ENCODE measurements at places on chromosomes 1 and 21.

DNA sequence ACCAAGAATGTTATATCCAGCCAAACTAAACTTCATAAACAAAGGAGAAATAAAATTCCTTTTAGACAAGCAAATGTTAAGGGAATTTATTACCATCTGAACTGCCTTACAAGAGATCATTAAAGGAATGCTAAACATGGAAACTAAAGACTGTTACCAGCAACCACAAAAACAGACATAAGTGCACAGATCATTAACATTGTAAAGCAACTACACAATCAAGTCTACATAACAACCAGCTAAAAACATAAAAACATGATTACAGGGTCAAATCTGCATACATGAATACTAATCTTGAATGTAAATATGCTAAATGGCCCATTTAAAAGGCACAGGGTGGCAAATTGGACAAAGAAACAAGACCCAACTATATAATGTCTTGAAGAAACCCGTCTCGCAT is 211.0 kb upstream of the PBX1 start:
- DNase-seq = no peak

DNA sequence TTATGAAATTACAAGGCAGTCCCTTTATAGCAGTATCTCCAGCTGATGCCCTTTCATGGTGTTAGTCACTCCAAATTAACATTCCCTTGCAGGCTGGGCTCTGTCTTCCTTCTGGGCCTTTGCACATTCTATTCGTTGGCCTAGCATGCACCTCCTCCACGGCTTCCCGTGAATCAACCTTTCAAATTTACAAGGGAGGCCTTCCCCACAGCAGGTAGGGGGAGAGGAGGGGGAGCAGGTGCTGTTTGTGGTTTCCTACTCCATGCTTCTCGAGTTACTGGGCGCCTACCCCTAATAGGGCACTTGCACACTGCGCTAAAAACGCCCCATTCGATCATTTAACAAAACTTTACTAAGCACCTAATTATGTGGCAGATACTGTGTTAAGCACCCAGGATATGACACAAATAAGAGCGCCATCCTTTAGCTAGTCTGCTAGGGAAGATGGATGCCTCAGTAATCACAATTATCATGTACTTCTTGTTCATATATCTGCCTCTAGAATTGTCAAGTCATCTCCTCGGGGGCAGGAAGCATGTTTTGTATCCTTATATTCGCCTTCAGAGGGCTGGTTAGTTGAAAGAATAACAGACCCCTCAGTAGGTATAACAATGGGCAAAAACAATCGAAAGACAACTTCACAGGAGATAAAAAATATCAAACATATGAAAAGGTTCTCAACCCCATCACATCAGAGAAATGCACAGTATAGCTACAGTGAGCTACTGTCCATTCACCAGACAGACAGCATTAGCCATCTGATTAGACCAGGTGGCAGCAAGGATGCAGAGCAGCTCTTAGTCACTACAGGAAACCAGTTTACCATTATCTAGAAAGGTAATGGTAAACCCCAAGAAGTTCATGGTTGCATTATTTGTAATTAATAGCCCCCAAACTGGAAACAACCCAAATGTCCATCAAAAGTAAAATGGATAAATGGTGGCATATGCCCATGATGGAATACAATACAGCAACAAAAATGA is 1.7 kb upstream of the ADAR start:
- DNase-seq = no peak

DNA sequence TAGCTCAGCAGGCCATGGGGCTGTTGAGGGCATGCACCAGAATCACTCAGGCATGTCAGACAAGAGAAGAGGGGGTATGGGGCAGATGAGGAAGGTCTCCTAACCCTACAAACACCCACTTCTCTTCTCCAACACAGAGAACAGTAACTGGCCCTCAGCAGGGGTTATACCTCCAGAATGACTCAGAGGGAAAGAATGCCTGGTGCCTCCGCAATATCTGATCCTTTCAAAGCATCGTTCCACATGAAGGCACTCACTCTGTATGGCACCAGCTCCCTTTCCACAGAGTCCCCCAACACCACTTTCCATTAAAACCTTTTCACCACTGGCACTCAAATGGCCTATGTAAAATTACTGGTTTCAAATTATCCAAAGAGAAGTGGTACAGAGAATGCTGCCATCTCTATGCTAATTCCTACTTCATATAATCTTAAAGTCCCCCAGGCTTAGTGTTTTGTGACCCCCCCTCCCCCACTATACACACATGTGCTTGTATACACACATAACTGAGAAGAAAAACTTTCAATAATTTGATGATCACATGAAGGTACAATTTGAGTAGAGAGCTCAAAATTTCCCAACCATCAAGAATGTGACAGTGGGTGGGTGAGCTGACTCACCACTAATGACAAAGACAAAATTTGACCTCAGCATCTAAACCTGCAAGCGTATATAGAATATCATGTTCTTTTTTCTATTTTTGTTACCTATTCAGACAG is 91.5 kb downstream of the SIPA1L2 start:
- DNase-seq = no peak

GRCh38 chr1:7290971-7291970 is 479.8 kb upstream of the VAMP3 start:
- no peak for DNase-seq

GRCh38 chr1:198328458-198329032 is 171.7 kb downstream of the NEK7 start:
- DNase-seq = no peak

GRCh38 chr1:14996133-14997050 is 157.2 kb upstream of the TMEM51 start:
- DNase-seq = no peak

DNA sequence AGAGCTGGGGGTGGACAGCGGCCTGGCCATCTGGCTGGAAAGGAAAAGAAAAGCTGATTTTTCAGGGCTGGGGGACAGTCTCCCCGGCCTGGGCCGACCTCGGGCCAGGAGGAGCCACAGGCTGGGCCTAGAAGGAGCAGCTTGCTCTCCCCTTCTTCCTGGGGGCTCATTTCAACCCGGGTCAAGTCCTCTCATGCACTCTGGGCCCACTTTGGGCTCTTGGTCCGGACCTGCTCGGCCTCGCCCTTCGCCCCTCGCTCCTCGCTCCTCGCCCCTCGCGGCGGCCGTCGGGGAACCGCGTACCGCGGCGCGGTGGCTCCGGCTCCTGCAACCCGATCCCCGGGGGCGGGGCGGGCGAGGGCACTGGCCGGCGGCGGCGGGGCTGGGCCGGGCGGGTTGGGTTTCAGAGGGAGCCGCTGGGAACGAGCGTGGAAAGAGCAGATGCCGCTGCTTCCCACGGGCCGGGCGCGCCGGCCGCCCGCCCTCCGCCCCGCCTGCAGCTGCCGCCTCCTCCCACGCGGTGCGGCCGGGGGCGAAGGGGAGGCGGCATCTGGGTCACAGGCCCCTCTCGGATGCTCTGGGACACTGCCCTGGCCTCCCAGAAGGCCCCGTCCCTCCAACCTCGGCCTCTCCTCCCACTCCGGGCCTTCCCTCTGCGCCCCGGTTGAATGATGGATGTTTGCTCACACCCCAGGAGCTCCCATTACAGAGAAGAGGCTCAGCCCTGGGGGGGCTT is 6.6 kb downstream of the HEYL start:
- no peak for DNase-seq

DNA sequence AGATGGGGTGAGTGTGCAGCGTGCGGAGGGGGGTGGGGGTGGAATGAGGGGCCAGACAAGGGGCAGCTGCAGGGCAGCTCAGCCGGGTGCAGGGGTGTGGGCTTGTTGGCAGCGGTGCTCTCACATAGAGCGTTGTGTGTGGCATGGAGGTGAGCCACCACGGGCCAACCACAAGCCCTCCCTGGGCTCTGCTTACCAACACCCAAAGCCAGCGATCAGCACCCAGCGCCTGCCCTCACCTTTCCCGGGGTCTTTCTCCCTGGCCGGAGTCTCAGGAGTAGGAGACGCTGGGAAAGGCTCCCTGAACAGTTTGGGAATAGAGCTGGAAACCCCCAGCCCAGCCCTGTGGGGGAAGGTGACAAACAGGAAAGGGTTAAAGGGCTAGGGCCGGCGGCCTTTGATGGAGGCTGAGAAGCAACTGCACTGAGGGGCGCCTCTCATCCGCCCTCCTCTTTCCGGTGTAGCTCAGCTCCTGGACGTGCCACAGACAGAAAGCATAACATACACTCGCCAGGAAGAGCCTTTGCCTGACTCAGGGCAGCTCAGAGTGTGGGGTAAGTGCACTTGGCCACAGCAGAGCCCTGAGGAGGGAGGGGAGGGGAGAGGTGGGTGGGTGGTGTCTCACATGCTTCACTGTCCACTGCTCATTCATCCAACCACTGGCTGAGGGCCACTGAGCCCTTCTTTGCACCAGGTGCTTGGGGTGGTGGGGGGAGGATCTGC is 577 bp downstream of the IKBKE start:
- DNase-seq = no peak

DNA sequence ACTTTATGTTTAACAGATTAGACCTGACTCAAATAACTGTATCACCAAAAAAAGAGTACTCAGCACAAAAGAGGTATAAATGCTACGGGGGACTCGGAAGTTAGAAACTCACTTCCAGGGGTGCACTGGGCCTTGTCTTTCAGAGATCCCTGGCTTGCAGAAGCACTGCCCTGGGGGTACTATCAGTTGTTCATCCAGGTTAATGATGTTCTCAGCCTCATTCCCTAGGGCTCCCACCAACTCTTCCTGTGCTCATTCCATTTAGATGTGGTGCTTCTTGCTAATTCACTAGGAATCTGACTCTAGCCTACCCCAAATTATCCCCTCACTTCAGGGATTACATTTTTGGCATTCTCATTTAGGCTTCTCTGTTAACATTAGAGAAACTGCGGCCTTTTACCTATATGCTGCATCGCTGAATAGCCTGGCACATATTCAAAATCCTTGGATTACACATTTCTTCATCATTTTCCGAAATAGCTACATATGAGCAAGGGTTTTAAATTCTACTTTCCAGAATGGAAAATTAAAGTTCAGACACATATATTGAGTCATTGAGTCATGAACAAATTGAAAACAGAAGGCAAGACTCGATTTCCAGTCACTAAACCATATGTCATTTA is 338.5 kb downstream of the KCTD3 start:
- DNase-seq = no peak

DNA sequence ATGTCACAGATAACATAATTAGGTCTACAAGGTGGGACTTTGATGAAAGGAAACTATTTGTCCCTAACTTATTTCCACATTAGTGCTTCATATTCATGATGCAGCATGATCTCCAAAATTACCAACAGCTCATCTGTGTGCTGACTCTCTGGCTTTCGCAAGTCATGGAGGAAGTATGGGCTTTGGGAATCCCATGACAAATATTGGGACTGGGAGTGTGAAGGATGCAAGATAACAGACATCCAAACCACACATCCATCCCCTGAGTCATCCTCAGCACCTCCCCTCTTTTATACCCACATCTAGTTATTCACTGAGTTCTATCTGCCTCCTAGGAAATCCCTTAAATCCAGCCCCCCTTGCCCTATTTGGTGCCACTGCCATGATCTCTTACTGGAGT is 102.8 kb upstream of the COL24A1 start:
- no peak for DNase-seq

- DNase-seq = no peak
These were observed 17.7 kb upstream of the PROX1 start for GRCh38 chr1:213969958-213970555.

- DNase-seq = no peak
These were observed 36.0 kb downstream of the CAPN2 start for GRCh38 chr1:223748405-223748772.

DNA sequence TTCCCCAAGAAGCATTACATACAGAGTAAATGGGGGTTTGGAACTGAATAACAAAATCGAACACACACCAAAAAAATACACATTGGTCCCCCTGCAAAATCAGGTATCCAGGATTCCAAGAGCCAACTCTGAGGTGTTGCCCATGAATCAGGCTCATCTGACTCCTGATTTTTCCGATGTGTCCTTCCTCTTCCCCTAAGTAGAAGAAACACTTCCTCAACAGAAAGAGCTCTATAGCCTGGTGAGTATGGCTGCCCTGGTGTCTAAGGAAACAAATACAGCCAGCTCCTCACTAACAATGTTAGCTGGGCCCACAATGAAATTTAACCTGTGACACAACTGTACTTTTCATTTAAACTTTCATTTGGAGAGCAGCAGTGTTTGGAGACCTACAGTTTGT is 33.6 kb downstream of the ERI3 start:
- no peak for DNase-seq

- DNase-seq = no peak
These were observed 5.5 kb upstream of the ZNF695 start for GRCh38 chr1:247013391-247013790.

- no peak for DNase-seq
These were observed 53.8 kb downstream of the KCNK1 start for GRCh38 chr1:233667741-233668140.

GRCh38 chr21:16837321-16837720 is 675.5 kb upstream of the CXADR start:
- DNase-seq = no peak

GRCh38 chr1:77031106-77031662 is 163.9 kb downstream of the ST6GALNAC5 start:
- DNase-seq = no peak

DNA sequence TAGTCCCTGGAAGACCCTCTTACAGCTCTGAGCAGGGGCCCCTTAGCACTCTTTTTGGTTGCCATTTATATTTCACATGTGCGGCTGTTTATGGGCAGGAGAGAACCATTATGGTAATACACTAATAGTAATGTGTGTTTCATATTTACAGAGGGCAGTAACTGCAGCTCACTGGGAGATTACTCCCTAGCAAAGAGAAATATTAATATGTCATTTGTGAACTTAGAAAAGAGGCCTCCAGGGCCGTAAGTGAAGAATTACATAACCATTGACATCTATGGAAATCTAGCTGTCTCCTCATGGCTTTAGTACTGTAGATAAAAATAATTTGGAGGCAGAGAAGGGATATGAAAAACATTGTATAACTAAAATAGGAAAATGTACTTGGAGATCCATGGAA is 23.4 kb upstream of the RGS16 start:
- DNase-seq = no peak

DNA sequence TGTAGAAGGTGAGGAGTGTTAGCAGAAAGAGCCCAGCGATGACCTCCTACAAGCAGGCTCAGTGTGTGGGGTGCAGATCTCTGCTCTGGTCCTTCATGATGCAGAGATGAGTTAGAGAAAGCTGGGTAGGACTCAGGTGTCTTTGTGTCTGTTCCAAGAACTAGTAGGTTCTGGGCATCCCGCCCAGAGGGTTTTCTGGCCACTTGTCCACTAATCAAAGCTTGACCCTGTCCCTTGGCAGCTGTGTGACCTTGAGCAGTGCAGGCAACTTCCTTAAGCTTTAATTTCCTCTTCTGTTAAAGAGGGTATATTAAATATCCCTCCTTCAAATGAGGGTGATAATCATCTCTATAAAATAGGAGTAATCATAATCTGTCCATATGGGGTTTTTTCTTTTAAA is 54.7 kb upstream of the WNT4 start:
- DNase-seq = no peak

DNA sequence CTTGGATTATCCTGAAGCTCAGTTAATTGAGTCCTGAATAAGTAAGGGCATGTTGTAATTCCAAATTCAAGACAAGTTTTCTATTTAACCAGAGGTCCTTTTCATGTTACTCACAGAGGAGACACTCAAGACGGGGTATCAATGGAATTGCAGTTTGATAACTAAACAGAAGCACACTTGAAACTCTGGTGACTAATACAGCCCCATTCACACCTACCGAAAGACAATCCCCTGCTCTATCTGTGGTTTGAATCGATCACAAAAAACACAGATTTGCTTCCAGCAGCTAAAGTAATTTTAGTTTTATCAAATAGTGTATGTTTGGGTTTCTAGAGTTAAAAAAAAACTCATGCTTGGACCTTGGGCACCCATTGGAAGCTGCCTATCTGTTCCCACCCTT is 60.4 kb downstream of the TEX35 start:
- no peak for DNase-seq
